ENCODE measurements at places on chromosomes 2 and 18. TPM values are rescaled to one million over a fixed set of nuclear protein-coding genes. Genes with fewer than 3 reads are reported as not detected.

KHK gene
- 9.5 TPM for total RNA-seq

ANKRD30BL gene
- not detected for total RNA-seq

CD226 gene
- 0.08 TPM for total RNA-seq

DTNB gene
- total RNA-seq = 9.3 TPM

PARD6G gene
- total RNA-seq = 3.5 TPM

IL37 gene
- total RNA-seq = not detected

COL4A4 gene
- total RNA-seq = 2.4 TPM

CCL20 gene
- total RNA-seq = 6.2 TPM
